ENCODE measurements at places on chromosomes 3 and 15.

DNA sequence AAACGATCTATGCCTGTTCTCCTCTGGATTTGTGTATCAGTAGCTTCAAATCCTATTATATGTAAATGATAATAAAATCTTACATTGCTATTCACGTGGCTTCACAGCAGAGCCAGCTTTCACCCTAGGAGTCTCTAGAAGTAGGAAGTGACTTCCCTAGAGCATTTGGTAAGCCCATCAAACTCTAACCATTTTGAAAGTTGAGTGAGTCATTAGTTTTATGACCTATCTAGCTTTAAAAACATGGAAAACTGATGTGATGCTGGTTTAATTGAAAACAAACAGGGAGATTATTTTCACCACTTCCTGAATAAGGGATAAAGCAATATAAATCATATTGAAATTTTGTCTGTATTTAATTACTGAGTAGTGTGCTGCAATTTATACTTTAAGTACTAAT lies 275.2 kb downstream of the EPHA6 start:
- DNase-seq: no peak

GRCh38 chr3:59996056-59996455 lies 946.2 kb upstream of the CFAP20DC start:
- no peak for DNase-seq

- no peak for DNase-seq
Observed at GRCh38 chr3:51269466-51269865, 115.6 kb upstream of the MANF start.

- DNase-seq: no peak
Observed at GRCh38 chr3:134885877-134886621, 91.0 kb downstream of the EPHB1 start.

- DNase-seq: peak; percentile 73
Observed at GRCh38 chr3:8443829-8444791, 57.5 kb upstream of the LMCD1 start.

DNA sequence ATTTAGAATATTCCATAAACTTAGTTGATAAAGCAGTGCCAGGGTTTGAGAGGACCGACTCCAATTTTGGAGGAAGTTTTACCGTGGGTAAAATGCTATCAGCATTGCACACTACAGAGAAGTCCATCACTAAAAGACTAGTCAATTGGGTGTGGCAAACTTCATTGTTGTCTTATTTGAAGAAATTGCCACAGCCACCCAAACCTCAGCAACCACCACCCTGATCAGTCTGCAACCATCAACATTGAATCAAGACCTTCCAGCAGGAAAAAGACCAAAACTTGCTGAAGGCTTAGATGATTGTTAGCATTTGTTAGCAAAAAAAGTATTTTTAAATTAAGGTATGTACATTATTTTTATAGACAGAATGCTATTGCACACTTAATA lies 60.5 kb downstream of the KLF13 start:
- DNase-seq: no peak

DNA sequence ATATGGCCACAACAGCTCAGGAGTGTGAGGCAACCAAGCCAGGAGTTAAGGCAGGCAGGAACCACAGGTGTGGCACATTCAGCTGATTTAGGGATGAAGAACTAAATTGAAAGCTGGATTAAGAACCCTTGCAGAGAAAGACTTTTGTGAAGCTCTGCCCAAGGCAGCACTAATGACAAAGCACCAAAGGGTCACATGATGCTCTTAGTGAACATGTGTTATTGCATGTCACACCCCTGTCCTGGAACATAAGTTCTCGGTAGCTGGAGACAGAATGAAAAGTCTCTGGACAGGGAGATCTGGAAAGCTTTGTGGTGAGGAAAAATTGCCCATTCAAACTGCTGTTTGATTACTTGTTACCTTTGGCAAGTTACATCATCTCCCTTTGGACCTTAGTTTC lies 3.2 kb downstream of the EAF1 start:
- no peak for DNase-seq

GRCh38 chr15:80931191-80931590 lies 58.4 kb downstream of the MESD start:
- DNase-seq: no peak

DNA sequence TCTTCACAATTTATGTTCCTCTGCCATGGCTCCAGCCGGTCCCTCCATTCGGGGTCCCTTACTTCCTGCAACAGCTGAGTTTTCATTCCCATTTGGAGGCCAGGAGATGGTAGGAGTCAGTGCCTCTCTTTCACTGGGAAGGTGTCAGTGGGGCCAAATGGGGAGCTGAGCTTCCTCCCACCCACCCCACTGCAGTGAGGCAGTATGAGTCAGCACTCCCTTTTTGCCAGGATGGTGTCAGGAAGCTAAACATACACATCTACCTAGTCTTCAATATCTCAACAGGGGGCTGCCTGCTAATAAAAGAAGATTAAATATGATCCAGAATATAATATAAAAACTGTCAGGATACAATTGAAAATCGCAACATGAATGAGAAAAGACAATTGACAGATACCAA lies 12.7 kb upstream of the ACTC1 start:
- DNase-seq: no peak

- DNase-seq: no peak
Observed at GRCh38 chr3:78985981-78986380, 781.8 kb downstream of the ROBO1 start.

DNA sequence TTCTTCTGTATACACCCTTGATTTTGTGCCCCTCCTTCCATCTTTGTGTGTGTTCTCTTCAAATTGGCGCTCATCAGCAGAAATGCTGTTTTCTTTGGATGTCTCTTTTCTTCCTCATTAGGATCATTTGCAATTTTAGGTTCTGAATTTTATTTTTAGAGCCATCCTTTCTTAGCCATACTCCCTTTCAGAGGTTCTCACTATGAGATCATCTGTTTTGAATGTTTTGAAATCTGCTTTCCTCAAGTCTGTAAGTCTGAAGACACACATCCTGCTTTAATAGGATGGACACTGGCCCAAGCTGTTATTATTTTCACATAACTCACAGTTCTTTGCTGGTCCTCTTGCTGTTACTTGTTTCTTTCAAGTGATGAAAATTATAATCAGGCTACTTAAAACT lies 124.8 kb downstream of the BDH1 start:
- DNase-seq: no peak

All from nephron progenitor cell (in vitro differentiated cells).